Activated CD8-positive, alpha-beta memory T cell treated with anti-CD3 and anti-CD28 coated beads, Interleukin-2, amount 10 ng/mL, durations not matched to agents 7 days and 5 days (primary cell): ENCODE measurements at places on chromosomes 6 and 20. TPM values are rescaled to one million over a fixed set of nuclear protein-coding genes. Genes with fewer than 3 reads are reported as not detected.

GRCh38 chr6:146593986-146594385 is 4.8 kb upstream of the ADGB start:
- DNase-seq = no peak

DNA sequence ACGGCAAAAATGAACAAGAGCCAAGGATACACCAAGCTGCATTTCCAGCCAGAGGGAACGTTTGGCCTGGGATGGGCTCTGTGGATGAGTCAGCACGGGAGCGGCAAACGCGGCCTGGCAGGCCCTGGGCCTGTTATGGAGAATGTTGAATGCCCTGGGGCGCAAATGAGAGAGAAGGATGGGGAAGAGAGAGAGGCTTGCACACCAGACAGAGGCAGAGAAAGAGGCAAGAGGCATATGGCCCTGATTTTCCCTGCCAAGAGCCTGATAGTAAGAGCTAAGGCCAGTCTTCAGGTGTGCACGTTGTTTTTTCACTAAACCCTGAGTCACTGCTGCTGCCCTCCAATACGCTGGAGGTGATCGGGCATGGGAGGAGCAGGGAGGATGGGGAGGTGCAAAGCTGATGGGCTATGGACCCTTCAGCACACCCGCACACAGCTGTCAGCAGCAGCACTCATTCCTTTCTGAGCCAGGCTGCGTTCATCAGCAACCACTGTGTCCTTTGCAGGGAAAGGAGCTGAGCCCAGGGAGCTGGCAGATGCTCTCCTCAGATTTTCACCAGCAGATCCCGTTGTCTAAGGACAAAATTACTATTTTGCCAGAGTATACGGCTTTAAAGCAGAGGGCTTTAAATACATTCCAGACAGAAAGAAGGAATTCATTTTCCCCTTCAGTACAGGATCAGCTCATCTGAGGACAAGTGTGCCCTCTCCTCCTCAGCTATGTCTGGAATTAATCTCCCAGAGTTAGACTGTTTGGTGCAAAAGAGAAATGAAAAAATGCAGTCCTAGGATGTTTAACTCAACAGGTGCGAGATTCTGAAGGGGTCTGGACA is 61.7 kb upstream of the SLC22A23 start:
- DNase-seq = no peak

DNA sequence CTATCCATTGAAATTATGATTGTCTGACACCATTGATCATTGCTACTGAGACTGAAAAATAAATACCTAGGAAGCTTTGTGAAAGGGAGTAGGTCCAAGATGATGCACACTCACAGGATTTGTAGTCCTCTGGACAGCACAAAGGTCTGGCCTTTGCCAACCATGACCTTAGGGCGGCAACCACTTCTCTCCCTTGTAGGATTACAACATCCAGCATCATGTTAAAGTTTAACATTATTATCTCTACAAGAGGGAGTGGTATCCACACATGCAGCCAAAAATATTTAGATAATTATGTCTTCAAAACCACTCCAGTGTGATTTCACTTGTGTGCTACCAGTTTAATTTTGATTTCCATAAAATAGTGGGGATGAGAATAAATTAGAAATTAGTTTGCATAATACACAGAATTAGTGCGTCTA is 51.1 kb upstream of the NHSL1 start:
- DNase-seq = no peak

GRCh38 chr6:10203651-10204050 is 211.2 kb downstream of the TFAP2A start:
- no peak for DNase-seq

Gene PTGIS
- 3.8 TPM for total RNA-seq

Gene GSTA2
- not detected for total RNA-seq

Gene POPDC3
- not detected for total RNA-seq

Gene LPA
- total RNA-seq = not detected
